ENCODE measurements at places on chromosomes 2 and 18.

DNA sequence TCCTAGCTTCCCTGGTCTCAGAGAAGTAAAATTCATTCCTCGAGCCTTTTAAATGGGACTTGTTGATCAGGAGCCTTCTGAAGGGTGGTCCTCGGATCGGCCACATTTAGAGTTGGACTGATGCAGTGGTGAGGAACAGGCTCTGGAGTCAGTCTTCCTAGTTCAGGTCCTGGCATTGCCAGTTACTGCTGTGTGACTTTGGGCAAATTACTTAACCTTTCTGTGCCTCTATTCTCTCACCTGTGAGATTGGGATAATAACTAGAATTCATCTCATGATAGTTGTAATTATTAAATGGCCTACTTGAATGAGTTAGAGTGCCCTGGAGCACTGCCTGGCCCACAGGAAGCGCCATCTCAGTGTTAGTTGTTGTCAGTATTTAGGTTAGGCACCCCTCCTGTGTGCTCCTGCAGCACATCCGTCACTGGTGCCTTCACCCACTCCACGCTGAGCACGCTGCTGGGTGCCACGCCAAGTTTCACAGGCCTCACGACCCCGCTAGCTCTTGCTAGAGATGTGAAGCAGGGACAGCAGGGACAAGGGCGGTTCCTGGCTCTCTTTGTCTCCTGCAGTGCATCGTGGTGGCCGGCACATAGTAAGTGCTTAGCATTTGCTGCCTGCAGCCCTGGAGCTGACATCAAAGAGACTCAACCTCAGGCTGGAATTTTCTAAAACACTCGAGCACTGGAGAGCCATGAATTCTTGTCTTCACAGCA is 122.9 kb downstream of the FAM210A start:
- DNase-seq = no peak

GRCh38 chr2:45412754-45413379 is 198.2 kb downstream of the SRBD1 start:
- no peak for DNase-seq

GRCh38 chr2:198374375-198375082 is 570.1 kb downstream of the PLCL1 start:
- DNase-seq = peak; percentile 78

DNA sequence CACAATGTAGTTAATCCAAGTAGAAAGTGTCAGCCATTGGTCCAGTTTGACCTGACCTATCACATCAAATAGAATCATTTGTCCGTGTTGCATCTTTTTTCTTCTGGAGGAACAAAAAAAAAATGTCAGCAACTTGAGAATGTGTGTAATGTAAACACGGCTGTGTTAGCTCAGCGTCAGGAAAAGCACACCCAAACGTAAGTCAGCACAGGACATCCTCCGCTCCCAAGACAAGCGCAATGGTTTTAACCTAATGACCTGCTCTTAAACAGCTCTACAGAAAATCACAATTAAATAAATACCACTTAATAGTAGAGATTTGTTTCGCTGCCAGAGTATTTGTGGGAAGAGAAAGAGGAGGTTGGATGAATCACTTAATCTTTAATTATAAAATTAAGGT is 59.4 kb downstream of the OSR1 start:
- no peak for DNase-seq

DNA sequence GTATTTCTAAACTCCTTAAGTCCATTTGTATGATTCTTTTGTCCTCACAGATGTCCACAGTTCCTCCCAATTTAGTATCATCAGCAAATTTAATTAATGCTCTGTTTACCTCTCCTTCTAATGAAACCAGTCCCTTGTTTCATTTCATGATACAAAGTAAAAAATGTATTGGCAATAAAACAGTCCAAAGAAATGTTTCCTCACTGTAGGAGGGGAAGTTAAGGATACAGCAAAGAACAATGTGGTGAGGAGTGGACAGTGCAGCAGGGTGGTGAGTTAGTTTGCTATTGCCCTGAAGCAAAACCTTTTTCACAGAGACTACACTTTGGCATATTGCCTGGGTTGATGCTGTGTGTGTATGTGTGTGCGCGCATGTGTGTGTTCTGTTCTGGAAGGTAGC is 401.5 kb downstream of the ARHGAP15 start:
- DNase-seq = no peak

GRCh38 chr18:25669741-25670140 is 317.8 kb upstream of the ZNF521 start:
- no peak for DNase-seq

- no peak for DNase-seq
Observed at GRCh38 chr18:23209031-23209430, 73.7 kb downstream of the CABLES1 start.

GRCh38 chr2:23073671-23074070 is 311.3 kb upstream of the KLHL29 start:
- no peak for DNase-seq

Measured in fibroblast of upper back skin (primary cell).